Activated CD8-positive, alpha-beta memory T cell treated with anti-CD3 and anti-CD28 coated beads for 1 hour (primary cell): ENCODE measurements at places on chromosomes 11 and 22.

- peak; percentile 13 for DNase-seq
Observed at GRCh38 chr11:83194281-83195142, 1.0 kb downstream of the ANKRD42 start.

GRCh38 chr11:86408845-86409244, 34.2 kb downstream of the CCDC81 start:
- no peak for DNase-seq

DNA sequence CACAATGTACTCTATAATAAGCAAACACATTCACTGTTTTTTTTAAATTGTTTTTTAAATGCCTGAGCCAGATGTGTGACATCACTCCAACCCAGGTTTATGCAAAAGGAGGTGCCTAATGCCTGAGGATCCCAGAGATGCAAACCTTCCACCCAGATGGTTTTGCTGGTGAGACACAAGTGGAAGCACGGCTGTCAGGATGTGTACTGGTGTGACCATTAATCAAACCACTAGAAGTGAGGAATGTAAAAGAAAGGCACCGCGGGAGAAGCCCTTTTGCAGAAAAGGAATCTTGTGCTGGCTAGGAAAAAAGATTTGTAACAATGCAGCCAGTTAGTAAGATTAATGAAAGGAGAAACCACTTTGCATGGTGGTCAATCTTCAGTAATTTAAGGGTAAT, 407.4 kb downstream of the LARGE1 start:
- DNase-seq = no peak

GRCh38 chr22:21643533-21644357, 1.6 kb downstream of the SDF2L1 start:
- DNase-seq = no peak

DNA sequence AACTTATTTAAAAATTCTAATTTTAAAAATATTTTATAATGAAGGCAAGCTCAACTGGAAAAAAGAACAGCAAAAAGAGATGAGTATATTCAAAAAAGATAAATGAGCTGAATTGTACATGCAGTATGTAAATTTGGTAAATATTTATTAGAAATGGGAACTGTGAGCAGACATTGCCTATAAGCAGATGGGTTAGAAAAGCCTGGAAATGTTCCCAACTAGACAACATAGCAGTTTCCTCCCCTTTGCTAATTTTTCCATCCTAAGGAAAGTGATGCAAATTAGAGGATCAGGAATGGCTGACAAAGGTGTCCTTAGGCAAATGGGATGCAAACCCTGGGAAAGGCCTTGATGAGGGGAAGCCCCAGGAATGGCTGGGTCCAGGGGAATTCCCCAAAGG, 37.2 kb downstream of the TP53I11 start:
- no peak for DNase-seq

- no peak for DNase-seq
Observed at GRCh38 chr22:37148742-37149665, 712 bp downstream of the IL2RB start.

DNA sequence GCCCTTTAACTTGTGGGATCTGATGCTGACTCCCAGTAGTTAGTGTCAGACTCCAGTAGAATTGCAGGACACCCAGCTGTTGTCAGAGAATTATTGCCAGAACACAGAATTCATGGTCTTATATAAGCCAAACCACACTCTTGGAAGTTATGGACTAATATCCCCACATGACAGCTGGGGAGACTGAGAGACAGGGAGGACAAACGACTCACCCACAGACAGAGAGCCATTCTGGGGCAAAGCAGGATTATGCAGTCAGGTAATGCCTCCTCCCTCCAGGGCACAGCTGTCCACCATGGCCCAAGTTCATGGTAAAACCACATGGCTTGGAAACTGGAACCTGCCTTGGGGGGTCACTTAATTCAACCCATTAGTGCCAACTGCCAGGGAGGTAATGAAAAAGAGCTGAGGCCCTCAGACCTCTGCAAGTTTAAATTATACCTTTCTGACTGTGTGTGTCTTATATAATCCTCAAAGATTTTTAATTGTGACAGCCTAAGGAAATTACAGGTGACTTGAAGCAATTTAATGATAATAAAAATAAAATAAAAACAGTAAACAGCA, 299.5 kb downstream of the BUD13 start:
- DNase-seq = no peak

DNA sequence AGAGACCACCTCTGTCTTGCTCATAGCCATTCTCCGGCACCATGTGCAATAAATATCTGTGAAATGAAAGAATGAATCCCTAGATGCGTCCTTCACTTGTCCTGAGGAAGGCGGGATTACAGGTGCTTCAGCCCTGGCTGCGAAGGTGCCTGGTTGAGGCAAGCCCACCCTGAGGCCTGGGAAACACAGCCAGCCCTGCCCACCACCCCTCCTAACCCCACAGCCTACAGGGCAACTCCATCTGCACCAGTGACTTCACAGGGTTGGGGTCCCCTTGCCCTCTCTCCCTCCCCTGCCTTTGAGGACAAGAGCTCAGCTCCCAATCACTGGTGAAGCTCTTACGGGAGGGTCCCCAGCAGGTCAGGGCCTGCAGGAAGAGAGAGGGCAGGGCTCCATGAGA, 17.5 kb upstream of the SCGB1A1 start:
- no peak for DNase-seq

DNA sequence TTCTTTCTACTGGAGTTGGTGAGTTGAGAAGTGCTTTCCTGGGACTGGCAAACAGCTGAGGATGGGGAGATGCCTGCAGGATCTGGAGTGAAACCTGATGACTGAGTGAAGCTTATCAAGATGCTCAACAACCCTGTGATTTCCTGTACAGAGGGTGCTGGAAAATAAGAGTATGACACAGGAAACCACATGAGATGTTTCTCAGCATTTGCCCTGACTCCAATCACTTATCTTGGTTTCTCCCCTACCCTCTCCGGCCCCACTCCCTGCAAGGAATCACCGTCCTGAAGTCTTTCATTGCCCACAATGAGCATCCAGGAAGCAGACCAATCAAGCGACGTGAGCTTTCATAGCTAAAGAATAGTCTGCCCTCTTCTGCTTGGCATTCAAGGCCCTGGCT, at the start of gene MRGPRX2:
TSS of gene MRGPRX2 (minus strand) at position 89 of the 400 bp plus-strand sequence. CDS start 4,315 bp downstream, outside the sequence.
- no peak for DNase-seq

GRCh38 chr11:353179-353873, 16.0 kb upstream of the B4GALNT4 start:
- no peak for DNase-seq

DNA sequence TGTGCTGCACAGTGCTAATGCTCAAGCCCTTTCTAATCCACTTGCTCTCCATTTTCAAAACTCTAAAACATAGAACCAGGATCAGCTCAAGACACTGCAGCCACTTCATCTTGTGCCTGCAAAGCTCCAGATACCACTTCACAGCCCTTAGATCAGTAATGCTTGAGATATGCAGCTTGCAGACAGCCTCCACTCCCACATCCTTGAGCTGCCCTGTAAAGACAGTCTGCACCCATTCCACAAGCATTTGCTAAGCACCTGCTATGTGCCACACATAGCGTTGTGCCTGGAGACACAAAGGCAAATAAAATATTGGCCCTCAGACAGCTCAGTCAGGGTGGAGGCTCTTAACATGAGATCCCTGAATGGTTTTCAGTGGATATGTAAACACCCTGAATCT, 192.5 kb upstream of the SNX19 start:
- no peak for DNase-seq

DNA sequence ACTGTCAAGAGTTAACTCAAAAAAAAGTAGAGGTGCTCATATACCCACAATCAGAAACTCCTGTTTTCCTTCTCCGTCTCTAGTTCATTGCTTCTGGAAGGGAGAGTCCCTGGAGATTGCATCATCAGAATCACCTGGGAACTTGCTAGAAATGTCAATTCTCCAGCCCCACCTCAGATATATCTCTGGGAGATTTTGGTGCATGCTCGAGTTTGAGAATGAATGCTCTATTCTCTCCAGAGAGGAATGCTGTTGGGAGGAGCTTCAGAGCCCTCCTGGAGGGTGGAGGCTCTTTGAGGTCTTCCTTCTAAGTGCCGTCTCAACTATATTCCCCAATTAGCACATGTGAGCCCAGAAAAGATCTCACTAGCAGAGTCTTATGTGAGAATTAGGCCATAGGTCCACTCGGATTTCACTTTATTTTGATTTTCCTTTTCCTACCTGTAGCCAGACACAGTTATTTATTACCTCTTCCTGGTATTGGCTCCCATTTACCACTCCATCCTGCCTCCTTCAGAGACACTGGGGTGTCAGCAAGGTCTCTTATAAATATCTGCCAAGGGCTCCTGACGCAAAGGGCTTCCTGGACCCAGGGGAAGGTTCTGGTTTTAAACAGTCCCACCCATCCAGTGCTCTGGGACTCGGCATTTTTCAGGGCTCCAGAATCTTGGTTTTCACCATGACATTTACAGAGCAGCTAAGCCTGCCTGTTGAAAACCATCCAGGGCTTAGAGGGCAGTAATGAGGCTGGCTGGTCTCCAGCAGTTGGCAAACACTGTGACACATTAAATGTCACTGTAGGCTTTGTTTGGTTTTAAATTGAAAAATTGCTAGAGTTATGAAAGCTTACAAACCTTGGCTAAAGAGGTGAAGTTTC, 136.2 kb downstream of the CD44 start:
- no peak for DNase-seq

GRCh38 chr11:79708319-79708932, 267.6 kb upstream of the TENM4 start:
- no peak for DNase-seq

- DNase-seq = no peak
Observed at GRCh38 chr11:99020352-99021225, at the start of gene CNTN5. CNTN5 (plus strand) TSS chr11:99020949.

DNA sequence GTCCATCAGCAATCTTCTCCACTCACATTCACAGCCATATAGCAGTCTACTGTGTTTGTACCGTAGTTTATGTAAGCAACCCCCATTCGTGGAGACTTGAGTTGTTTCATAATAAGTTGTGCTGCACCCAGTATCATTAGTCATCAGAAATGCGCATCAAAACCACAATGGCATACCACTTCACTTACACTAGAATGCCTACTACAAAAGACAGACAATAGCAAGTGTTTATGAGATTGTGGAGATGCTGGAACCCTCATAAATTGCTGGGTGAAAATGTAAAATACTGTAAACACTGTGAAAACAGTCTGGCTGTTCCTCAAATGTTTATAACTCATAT, 133.3 kb downstream of the ATXN10 start:
- no peak for DNase-seq

DNA sequence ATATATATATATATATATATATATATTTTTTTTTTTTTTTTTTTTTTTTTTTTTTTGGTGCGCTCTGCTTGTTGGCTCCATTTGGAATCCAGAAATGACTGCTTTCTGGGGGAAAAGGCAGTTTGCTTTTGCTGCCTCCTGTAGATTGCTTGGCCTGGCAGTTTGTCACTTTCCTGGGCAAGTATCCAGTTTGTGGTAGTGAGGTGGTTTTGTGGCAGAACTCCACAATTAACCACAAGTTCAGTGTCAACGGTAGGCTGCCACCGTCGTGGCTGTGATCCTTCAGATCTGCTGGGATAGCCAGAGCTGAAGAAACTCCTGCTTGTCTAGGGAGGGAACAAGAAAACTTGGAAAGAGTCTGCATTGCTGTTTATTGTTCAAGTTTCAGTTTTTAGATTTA, 5.0 kb upstream of the PDE3B start:
- DNase-seq = no peak

- no peak for DNase-seq
Observed at GRCh38 chr11:44264761-44265160, 45.2 kb downstream of the ALX4 start.

DNA sequence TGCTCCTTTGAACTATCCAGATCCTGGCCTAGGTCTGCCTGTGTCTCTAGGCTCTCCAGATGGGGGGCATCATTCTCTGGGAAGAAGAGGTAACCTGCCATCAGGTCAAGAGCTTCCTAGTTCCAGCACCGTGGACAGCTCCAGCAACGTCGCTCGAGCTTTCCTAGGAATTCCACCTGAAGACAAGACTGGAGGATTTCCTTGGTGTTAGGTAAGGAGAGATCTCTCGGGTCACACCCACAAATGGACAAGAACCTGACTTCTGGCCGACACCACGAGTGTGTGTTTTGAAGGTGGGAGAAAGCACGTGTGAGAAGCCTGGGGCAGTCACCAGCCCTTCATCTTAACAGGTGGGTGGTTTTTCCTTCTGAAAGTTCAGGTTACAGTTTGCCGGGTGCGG, 1.2 kb downstream of the PRG3 start:
- DNase-seq = no peak

DNA sequence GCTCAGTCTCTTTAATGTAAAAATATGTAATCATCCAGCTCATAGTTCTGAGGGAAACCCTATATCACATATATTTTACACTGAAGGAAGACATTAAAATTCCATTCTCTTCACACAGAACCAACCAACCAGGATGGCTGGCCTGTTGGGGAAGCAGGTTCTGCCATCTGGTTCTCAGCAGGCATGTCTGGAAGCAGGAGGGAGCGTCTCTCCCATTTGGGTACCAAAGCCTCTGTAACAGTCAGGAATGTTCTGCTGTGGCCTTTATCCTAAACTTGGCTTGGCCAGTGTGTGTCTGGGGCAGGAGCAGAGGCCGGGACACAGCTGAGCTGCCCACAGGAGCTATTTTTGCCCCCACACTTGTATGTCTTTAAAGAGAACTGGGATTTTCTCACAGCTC, 29.2 kb downstream of the SGSM3 start:
- DNase-seq = no peak

- DNase-seq = no peak
Observed at GRCh38 chr11:10918698-10919097, 60.8 kb upstream of the ZBED5 start.

DNA sequence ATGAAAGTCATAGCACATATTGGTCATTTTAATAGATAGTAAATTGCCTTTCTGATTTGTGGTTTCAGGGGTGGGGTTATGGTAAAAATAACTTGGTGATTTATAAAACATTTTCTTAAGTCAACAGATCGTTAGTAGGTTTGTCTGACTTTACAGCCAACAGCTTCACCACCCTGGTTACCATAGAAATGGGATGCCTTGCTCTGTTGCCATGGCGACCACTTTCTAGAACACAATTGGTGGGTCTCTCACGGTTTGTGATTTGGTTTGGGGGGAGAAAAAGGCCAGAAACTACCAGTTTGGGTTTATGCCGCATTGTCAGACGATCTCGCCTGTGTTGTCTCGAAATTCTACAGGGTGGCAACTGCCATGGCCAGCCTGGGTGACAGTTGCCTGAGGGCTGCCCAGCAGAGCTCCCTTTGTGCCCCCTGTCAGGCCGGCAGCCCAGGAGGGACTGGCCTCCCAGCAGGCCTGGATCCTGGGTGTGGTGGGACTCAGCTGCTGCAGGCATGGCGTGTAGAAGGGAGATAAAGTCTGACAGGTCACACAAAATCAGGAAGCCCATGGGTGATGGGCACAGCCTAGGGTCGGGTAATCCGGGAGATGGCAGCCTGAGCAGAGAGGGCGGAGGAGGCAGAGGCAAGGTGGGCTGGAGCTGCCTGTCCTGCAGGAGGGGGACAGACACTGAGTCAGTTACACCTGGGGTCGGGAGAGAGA, 30.9 kb downstream of the KCNC1 start:
- no peak for DNase-seq
